Fibroblast of gingiva (primary cell): ENCODE measurements at places on chromosomes 2 and 18.

GRCh38 chr2:191824398-191824797, 22.5 kb downstream of the CAVIN2 start:
- DNase-seq, result no peak

- DNase-seq, result peak; percentile 59
Measured at GRCh38 chr18:62128157-62128556, 58.7 kb downstream of the PIGN start.

GRCh38 chr2:52897511-52898044, 870.0 kb upstream of the CHAC2 start:
- DNase-seq, result no peak

DNA sequence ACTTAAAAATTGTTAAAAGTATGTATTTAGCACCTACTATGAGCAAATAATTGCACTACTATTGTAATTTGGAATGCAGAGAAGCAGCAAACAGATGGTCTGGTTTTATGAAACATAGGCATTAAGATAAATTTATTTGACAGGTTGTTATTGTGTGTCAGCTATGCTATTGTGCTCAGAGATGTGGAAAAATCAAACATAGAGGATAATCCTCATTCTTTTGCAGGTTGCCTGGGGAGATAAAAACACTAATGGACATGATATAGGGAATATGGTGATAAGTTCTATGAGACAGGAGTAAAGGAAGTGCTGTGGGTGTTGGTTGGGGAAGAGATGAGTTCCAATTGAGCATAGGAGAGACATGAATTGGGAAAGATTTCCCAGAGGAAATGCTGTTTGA, 71.3 kb downstream of the PPP1R1C start:
- no peak for DNase-seq

GRCh38 chr2:107936433-107937359, 49.6 kb upstream of the SLC5A7 start:
- DNase-seq, result no peak

- DNase-seq, result no peak
Measured at GRCh38 chr2:130241041-130241707, 42.9 kb upstream of the TUBA3E start.

DNA sequence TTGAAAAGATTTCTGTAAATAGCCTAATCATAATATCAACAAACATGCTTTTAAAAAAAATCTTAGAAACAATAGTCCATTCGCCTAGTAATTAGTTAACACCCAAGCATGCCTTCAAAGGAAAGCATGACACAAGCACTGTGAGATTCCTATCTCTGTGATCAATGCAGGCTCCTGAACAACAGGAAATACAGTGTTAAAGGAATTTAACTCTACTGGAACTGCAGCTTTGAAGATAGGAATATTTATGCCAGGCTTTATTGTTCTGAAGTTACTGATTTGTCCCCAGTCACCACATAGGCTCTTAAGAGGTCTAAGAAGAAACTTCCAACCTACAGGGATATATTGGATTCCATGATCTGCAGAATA, 15.4 kb upstream of the FAM124B start:
- DNase-seq, result no peak

DNA sequence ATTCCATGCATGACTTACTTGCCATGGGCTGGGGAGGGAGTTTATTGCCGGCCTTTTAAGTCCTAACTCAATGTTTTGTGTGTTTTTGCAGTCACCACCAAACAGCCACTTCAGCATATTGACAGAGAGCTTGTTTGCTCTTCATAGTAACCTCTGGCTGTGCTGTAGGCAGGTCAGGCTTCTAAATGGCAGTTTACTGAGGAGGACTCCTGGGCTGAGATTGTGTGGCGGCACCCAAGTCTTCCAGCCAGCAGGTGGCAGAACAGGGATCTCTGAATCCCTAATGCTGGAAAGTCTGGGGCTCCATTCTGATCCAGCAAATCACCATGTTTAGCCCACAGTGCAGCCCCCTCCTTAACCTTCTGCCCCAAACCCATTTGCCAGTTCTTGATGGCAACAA, 121.2 kb downstream of the CAPN13 start:
- DNase-seq, result no peak

- DNase-seq, result no peak
Measured at GRCh38 chr2:238042849-238043584, 17.8 kb upstream of the SCLY start.

DNA sequence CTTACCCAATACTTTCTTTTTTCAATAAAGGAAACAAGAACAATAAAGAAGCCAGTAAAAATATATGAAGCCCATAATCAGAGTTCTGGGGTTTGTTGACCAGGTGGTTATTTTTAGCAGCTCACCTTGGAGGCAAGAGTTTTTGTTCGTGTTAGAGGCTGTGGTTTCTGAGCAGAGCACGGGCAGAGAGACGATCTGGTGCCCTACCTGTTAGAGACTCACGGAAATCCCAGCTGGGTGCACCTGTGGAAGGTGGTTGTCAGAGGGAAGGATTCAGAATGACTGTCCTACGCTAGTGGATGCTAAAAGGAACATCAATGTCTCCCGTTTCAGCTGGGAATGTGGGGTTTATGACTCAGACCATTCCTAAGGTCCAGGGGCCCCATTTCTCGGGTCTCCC, 87.6 kb downstream of the NRP2 start:
- DNase-seq, result no peak

DNA sequence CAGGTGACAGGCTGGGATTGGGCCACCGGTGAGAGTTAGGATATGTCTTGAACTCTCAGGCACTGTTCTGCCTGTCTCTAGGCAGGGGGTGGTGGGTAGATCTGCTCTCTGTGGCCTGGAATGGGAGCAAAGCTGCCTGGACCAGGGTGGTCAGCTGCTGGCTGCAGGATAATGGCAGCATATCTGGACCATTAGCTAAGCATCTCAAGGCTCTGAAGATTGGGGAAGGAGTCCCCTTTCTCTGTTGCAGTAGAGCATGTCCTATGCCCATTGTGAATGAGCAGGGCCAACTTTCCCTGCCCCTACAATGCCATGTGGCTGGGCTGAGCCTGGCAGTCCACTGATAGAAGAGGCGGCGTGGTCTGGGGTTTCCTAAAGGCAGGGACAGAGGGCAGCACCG, 34.6 kb downstream of the LOXHD1 start:
- DNase-seq, result no peak

DNA sequence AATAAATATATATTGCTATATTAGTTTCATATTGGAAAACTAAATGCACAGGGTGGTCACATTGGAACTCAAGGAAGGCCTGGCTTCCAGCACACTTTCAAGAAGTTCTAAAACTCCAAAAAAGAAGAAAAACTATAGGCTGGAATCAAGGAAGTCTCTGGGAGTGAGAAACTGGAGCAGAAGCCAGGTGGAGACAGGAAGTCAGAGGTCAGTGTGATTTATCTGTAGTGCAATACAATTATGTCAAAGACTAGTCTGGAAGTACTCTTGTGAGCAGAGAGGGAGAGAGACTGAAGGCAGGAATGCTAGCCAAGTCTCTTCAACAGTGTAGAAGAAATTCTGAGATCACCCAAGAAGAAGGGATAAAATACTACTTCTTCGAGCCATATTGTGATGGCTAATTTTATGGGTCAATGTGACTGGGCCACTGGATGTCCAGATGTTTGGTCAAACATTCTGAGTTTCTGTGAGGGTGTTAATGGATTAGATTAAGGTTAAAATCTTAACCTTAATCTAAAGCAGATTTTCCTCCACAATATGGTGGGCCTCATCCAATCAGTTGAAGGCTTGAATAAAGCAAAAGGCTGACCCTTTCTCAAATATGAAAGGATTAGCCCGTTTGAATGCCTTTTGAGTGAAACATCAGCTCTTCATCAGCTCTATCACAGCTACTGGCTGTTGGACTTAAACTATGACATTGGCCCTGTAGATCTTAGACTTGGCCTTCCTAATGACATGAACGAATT, 208.0 kb downstream of the TDRD15 start:
- no peak for DNase-seq

- peak; percentile 14 for DNase-seq
Measured at GRCh38 chr18:21571772-21572171, 28.7 kb downstream of the ESCO1 start.

DNA sequence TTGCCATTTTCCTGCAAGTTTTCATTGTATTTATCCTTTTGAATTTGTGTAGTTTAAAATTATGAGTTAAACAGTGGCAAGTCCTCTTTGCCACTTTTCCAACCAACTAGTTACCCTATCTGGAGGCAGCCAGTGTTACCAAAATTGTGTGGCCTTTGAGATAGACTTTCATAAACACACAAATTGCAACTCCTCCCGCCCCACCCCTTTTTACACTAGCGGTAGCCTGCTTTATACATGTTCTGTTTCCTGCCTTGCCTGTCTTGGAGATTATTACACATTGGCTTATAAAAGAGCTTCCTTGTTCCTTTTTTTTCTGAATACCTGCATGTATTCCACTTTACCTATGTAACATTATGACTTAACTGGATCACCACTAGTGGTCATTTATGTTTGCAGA, 56.5 kb downstream of the RPIA start:
- no peak for DNase-seq

DNA sequence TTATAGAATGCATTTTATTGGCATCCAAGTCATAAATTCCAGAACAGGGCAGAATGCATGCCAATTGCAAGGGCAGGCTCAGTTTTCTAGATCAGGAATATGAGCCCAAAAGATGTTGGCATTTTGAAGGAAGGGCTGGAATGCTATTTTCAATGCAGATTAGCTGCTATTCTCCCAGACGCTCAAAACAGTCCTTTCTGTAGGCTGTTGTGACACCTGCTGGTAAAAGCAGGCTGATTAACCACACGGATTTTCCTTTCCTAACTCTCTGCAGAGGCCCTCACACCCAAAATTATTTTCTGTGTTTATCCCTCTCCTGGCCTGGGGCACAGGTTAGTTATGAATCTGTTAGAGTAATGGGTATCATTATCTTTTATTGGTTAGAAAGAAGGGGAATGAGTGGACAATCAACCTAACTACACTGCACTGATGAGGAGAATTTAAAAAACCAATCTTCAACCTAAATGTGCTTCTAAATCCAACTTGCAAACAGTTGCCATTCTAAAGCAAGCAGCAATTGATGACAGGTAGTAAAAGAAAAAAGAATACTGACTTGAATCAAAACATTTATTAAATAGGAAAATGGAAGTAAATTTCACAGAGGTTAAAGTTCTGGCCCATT, 94.0 kb downstream of the PLA2R1 start:
- DNase-seq, result peak; percentile 62

DNA sequence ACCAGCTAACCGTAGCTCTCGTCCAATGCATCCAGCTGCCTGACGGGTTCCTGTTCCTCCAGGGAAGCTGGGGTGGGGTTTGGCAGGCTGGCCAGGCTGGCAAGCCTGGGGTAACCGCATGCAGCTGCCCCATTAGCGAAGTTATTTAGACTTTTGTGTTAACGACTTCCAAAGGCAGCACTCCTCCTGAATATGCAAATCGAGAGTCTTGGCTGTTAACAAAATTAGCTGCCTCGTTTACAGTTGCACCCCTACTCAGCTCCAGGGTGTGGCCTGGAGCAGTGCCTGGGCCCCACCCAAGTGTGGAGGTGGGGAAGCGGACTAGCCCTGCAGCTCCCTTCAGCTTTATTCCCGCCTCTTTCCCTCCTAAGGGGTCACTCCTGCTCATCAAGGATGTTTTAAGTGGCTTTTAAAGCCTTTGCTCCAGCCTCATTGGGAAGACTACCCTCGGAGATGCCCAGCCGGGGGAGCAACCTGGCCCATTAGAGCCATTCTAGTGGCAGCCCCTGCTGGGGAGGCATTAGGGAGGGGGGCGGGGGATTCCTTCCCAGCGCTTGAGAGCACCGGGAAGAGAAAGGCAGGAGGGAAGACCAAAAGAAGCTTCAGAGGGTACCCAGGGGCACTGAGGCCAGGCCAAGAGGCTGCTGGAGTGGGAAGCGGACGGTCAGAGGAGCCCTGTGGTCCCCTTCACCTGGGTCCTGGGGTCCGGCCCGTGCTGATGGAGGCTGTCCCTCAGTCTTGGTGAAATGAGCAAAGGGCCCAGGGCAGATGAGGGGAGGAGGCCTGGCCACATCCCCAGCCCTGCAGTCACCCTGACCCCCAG, 204.1 kb downstream of the CELF4 start:
- no peak for DNase-seq

DNA sequence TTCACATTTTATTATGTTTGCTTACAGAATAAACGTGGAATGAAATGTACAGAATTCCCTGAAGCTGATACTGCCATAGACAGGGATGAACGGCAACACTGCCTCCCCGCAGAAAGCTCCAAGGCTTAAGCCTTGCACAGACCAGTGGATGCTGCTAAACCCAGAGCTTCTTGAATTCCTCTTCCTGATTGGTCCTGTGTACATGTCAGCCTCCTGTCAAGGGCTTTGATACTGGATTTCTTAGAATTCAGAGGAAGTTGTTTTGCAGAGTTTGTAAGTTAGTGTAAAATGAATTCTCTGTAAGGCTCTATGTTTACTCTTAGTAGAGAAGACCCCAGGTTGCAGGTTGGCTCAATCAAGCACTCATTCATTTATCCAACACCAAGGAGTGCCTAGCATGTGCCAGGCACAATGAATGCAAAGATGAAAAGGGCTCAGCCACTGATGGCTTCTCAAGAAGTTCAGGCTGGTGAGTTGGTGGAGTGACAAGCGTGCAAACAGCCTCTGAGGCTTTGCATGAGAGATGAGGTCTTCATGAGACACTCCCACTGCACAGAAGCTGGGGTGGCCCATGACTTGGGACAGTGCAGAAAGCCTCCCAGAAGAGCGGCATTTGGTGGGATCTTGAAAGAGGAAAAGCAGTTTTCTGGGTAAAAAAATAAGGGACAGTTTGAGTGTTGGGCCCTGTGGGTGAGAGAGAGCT, 50.4 kb downstream of the ACKR3 start:
- no peak for DNase-seq

DNA sequence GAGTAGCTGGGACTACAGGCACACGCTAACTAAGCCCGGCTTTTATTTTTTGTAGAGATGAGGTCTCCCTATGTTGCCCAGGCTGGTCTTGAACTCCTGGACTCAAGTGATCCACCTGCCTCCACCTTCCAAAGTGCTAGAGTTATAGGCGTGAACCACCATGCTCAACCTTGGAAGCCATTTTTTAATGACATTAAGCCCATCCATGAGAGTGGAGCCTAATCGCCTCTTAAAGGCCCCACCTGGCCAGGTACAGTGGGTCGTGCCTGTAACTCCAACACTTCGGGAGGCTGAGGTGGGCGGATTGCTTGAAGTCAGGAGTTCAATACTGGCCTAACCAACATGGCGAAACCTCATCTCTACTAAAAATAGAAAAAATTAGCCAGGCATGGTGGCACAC, 41.6 kb upstream of the TFCP2L1 start:
- no peak for DNase-seq

DNA sequence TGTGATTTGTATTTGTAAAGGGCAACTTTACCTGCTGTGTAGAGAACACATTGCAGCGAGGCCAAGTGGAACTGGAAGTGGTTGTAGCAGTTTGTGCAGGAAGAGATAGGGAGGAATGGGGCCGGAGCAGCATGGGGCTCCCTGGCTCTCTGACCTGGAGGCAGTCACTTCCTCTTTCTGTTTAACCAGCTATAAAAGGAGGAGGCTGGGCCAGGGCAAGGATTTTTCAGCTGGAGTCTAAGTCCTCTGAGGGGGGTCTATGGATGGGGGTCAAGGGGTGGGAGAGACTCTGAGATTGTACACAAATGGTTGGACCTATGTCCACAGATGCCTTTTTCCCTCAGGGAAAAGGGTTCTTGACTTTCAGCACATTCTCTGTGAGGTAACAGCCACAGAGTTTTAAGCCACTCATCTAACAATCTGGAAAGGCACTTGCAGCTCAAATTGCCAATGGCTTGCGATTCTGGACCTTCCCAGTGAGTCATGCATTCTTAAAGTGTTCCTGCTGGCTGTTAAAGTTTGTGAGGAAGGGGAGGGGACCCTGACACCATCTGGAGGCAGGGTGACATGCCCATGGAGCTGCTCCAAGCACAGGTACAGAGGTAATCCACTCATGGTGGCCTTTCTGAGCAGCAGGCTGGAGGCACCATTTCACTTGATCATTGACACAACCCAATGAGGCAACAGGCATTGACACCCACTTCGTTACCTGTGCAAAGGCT, 347.0 kb downstream of the CYRIA start:
- no peak for DNase-seq

- DNase-seq, result peak; percentile 76
Measured at GRCh38 chr2:171297956-171298355, 135.8 kb downstream of the METTL8 start.
